NCI-H2029 (cell line): ENCODE measurements at places on chromosomes 11 and 22.

GRCh38 chr11:82049199-82049598 lies 684.5 kb downstream of the FAM181B start:
- no peak for DNase-seq

GRCh38 chr22:40908895-40909294 lies 42.3 kb upstream of the RBX1 start:
- DNase-seq, result no peak

GRCh38 chr11:7056828-7057513 lies 31.8 kb upstream of the RBMXL2 start:
- no peak for DNase-seq

GRCh38 chr11:21174781-21175180 lies 505.4 kb downstream of the NELL1 start:
- no peak for DNase-seq

GRCh38 chr11:32630844-32631243 lies 47.2 kb downstream of the EIF3M start:
- no peak for DNase-seq

DNA sequence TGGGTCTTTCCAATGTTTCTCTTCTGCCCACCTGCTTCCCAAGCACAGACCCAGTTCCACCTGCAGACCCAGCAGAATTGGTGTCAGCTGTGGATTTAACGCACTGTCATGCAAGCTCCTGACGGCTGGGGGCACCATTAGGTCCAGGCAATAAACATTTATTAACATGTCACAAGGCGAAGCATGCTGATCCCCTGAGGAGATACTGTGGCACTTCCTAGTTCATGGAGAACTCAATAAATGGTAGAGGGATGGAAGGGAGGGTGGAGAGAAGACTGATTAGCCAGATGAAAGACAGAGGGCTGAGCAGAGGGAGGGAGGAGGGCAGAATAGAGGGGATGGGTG lies 68.3 kb upstream of the TSPAN18 start:
- no peak for DNase-seq

GRCh38 chr11:61963016-61963281 lies 4.5 kb downstream of the FTH1 start:
- DNase-seq, result no peak

- DNase-seq, result no peak
Observed at GRCh38 chr11:15163136-15163535, 48.4 kb downstream of the INSC start.

GRCh38 chr11:96307776-96308140 lies 35.2 kb downstream of the MAML2 start:
- no peak for DNase-seq

GRCh38 chr11:106088896-106089295 lies 11.4 kb downstream of the AASDHPPT start:
- DNase-seq, result no peak
